NCI-H2029 (cell line): ENCODE measurements at places on chromosomes 2 and 18.
A peak's percentile ranks its signal among the peaks of the same experiment; 100 is the strongest.

GRCh38 chr18:29962579-29962978, 1080.0 kb downstream of the DSC3 start:
- no peak for DNase-seq

GRCh38 chr2:8976442-8977259, 26.8 kb downstream of the MBOAT2 start:
- DNase-seq, result no peak

- no peak for DNase-seq
Measured at GRCh38 chr2:203909261-203909967, 27.1 kb upstream of the ICOS start.

DNA sequence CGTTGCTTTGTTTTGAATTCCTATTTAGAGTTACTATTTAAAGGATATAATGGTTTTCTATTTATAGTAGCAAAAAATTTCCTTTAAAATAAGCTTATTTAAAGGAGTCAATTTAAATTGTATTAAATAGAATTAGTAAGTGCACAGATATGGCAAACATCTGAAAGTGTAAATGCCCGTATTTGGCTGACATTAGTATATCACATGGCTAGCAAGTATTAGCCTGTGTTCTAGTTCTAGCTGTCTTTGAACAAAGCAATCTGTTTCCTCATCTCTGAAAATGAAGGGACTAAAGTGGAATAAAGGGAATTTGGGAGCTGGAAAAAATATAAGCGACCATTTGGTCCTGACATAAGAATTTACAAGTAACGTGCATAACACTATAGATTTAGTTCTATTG, 32.2 kb downstream of the PELI1 start:
- DNase-seq, result no peak

- no peak for DNase-seq
Measured at GRCh38 chr2:172294983-172295382, 132.4 kb upstream of the ITGA6 start.

GRCh38 chr2:43139996-43140621, 86.3 kb downstream of the ZFP36L2 start:
- no peak for DNase-seq

GRCh38 chr2:200338692-200339091, 32.2 kb downstream of the SPATS2L start:
- DNase-seq, result no peak

GRCh38 chr2:145015561-145015960, 495.6 kb upstream of the ZEB2 start:
- DNase-seq, result no peak

DNA sequence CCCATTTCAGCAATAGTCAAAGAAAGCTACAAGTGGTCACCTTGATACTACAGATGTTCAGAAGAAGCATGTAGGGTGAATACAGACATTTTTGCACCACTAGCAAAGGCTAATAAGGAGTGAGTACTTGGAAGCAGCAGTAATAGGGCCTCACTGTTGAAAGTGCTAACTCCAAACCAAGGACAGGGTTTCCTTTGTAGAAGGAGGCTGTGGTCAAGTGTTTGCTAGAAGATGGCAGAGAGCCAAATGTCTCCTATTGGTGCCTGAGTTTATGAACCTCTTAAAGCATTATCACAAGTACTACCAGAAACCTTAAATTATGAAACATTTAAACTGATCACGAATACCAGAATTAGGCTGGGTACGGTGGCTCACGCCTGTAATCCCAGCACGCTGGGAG, 308.1 kb downstream of the ZEB2 start:
- peak; percentile 15 for DNase-seq

DNA sequence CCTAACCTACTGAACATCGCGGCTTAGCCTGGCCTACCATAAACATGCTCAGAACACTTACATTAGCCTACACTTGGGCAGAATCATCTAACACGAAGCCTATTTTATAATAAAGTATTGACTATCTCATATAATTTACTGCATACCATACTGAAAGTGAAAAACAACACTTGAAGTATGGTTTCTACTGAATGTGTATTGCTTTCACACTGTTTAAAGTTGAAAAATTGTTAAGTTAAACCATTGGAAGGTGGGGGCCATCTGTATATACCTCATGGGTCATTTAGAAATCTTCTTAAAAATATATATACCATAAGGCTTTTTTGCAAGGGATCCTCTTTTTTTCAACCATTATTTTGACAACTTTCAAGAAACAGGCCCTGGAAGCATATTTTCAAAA, 16.5 kb downstream of the RNF149 start:
- no peak for DNase-seq

DNA sequence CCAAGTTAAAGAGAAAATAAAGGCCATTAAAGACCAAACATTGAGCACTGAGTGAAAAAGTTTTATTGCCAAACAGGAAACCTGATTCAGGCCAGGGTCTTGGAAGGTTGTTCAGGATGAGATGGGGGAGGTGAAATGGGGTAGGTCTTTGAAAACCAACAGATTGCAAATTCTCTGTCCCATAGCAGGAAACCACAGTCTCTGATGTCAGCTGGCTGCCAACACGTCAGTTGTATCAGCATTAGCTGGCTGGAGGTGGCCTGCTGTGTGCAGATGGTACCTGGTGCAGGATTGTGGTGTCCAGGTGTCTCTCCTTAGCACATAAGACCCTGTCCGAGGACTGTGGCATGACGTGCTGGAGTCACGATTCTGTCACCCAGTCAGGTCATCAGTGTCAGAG, 106.3 kb downstream of the MSH2 start:
- no peak for DNase-seq

DNA sequence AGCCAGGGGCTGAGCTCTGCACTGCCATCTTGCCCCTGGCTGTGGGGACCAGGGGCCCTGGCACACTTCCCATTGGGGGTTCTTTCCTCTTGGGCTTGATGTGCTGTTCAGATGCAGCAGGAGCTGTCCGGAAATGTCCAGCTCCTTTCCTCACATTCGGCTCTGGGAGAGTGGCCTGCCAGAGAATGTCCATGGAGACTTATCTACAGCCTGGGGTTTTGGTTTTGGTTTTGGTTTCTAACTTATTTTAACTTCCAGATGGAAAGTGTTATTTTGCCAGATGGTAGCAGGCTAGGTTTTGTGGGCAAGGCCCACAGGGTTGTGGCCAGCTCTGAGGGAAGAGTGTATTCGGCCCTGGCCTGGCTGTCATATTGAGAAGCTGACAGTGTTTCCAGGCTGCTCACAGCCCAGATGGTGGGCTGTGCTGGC, 177.3 kb downstream of the ANKRD30B start:
- no peak for DNase-seq

DNA sequence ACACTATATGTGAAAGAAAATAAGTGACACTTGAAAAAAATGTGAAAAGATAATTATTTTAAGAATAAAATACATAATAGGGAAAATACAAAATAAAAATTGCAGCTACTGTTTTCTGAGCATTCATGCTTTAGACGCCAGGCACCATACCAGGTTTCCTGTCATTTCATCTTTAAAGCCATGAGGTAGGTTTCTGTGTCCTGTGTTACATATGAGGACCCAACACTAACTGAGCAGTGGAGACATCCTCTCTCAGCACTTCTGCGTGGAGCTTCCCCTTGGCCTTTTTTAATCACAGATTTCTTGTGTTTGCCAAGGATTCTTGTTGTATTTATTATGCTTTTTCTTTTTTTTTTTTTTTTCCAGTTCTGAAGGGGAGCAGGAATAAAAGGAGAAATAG, 117.3 kb downstream of the FAM117B start:
- no peak for DNase-seq

GRCh38 chr18:75214766-75215510, 4.3 kb downstream of the TSHZ1 start:
- no peak for DNase-seq

DNA sequence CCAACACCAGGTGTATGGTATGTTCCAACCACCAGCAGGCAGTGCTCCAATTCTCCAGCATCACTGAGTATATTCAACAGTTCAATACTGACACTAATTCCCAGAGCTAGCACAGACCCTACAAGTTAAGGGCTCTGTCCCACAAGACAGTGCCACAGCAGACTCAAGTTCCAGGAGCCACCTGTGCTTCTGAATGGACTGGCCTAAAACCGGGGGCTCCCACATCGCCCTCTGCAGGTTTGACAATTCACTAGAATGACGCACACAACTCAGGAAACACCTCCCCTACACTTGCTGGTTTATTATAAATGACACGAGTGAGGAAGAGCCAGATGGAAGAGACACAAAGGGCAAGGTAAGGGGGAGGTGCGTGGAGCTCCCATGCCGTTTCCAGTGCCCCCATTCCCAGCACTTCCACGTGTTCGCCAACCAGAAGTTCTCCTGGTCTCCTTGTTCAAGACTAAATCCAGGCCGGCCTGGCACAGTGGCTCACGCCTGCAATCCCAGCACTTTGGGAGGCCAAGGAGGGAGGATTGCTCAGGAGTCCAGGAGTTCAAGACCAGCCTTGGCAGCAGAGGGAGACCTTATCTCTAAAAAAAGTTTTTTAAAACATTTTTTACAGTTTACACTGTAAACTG, 12.2 kb upstream of the ATP6V1B1 start:
- no peak for DNase-seq

- DNase-seq, result no peak
Measured at GRCh38 chr2:190663348-190663747, 14.5 kb downstream of the NAB1 start.

DNA sequence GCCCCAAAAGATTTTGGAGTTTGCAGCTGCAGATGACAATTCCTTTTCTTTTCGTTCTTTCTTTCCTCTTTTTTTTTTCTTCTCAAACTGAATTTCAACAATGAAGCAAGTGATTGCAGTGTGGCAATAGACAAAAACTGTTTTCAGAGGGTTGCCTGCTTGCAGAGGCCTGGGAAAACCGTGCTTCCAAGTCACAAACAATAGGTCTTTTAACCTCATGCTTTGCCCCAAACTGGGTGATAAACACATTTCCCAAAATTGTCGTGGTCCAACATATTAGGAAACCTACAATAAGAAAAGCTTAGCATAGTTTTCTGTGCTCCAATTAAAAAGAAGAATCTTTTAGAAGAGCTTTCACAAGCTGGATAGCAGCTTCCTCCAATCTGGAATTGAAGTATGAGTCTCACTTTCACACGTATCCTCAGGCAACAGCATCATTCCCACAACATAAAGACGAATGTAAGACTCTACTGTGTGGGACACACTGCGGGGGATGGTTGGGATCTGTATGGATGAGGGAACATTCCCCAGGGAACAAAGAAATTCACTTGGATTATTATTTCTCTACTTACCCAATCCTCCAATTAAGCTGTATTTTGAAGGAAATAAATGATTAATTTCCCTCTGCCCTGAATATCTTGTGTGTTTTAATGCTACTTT, 656.1 kb downstream of the RNF144A start:
- no peak for DNase-seq

DNA sequence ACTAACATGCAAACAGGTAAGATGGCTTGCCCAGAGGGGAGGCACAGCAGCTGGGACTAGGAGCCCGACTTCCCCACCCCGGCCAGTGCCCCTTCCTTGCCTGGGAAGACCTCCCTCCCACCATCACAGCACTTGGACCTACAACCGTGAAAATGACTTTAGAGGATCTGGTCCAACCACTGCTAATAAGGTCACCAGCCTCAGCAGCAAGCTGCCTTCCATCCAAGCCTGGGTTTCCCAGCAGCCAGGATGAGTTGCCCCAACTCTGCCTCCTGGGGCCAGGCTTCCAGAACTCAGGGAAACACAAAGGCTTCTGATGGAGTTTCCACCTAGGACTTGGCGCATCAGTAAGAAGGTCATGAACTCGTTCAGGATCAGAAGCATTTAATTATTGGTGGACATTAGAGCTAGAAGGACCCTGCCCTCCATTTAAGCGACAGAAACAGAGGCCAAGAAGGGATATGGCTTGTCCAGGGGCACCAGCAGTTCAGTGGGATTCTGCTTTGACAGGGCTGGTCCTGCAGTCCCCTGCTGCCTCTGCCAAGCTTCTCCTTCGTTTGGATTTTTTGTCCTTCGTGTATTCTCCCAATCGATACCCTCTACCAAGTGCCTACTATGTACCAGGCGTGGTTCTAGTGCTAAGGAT, 403.0 kb upstream of the ID2 start:
- DNase-seq, result no peak

- DNase-seq, result no peak
Measured at GRCh38 chr2:68994864-68995263, 18.1 kb upstream of the ANTXR1 start.

DNA sequence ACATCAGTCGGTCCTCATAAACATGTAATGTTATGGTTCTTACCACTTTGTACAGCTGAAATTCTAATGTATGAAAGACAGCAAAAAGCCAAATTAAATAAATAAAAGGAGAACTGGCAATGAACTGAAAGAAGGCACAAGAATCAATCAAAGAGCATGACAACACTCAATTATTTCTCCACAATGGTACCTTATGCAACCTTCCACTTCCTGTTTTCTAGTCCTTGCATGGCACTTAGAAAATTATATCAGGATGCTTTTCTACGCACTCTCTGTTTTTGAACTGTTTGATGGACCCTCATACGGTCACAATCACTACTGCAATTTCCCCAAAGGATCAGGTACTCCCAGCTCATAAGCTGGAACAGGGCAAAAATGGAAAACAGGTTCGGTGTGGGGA, 81.6 kb downstream of the EPB41L3 start:
- DNase-seq, result no peak

DNA sequence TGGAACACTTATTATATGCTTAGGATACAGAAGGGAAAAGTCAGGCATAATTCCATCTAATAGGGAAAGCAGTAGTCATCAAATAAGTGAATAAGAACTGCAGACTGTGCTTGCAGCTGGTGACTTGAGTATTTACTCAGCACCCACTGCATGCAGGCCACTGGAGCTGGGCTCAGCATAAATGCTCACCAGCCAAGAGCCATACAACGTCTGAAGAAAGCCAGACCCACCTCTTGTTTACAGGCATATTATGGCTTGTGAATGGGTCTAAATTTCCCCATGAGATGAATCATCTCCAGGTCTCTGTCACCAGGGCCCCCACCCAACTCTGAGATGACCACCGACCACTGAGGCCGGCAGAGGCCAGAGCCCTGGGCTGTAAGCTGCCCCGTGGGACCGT, 123.8 kb upstream of the PKDCC start:
- DNase-seq, result no peak

DNA sequence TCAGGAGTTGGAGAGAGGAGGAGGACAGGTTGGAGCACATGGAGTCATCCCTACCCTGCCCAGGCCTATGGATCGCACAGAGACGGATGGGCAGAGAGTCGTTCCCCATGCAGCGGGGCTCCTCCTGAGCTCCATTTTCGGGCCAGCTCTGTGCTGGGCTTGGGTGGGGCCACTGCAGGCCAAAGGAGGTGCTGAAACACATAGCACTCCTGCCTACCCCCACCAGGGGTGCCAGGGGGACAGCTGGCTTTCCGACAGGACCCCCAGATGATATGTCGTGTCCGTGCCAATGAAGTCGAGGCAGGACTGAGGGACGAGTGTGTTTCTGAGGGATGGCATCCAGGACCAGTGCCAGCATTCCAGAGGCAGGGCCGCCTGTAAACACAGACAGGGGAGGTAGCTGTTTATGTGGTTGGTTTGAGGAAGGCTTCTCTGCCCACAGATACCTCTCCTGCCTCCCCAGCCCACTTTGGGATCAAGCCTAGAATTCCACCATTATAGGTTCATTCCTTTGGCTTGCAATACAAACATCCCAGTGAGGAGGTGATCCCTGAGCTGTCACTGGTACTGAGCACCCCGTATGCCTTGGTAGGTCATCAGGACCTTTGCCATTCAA, 116.6 kb downstream of the GLI2 start:
- no peak for DNase-seq
